ENCODE measurements at places on chromosomes 6 and 20.

DNA sequence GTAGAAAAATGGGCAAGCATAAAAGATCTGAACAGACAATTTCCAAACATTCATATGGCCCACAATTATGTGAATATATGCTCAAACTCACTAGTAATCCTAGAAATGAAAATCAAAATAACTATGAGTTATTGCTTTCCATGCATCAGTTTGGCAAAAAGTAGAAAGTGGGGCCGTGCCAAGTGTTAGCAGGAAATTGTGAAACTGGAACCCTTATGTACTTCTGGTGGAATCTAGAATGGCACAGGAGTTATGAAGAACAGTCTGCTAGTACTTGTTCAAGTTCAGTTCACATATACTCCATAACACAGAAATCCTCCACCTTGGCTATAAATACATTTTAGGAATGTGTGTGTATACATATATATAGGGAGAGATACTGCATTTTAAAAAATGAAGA, 89.8 kb downstream of the EYA2 start:
- DNase-seq, result no peak

- DNase-seq, result no peak
Observed at GRCh38 chr6:141744194-141744925, 388.4 kb upstream of the GJE1 start.

- no peak for DNase-seq
Observed at GRCh38 chr20:37552415-37552814, 24.7 kb upstream of the BLCAP start.

DNA sequence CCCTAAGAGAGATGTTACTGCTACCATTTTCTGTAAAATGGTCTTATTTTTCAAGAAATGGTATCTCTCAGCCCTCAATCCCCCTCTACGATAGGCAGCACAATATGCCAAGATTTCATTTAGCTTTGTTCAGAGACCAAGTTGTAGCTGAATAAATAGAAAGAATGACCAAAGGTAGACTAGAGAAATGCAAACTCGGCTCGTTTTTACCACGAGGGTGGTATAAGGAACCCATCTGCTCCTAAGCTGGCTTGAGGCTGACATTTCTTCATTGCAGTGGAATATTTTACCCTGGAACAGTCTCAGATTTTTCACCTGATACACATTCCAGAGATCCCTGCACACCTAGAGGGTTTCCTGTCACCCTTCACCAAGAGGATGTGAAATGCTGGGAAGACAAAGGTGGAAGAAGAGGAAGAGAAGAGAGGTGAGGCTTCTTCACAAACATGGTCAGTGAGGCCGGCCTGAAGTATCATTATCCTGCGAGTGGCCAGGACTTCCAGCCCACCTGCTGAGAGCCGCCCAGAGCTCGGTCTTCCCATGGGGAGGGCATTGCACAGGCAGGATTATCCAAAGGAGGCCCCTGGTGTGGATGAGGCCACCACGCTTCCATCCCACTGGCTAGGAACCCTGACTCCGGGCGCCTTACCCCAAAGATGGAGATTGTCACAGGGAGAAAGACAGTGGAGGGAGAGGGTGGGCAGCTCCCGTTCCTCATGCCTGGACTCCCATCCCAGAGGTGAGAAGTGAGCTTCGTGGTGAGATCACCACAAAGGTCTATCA, 57.1 kb upstream of the AFDN start:
- no peak for DNase-seq

DNA sequence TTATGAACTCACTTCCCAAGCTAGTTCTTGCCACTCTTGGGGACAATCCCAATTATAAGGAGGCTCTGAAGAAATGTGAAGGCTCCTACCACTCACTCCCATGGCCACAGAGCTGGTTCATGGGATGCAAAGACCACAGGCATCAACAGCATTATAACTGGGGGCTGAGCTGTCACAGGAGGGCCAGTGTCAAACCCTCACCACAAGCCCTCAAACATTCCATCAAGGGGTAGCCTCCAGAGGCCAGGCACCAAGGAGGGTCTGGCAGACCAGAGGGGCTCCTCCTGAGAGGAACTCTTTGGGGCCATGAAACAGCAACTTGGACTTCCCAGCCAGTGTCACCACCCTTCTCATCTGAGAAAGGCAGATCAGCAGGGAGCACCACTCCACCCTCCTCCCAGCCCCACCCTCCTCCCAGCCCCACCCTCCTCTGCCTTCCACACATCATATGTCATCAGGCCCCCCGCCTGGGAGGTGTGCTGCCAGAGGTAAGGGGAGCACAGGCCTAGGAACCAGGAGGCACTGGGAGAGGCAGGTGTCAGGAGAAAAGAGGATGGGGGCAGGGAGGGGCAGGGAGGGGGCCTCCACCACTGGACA, 1.2 kb upstream of the TSPO2 start:
- DNase-seq, result no peak

GRCh38 chr20:18913701-18914100, 100.1 kb downstream of the SCP2D1 start:
- DNase-seq, result no peak

DNA sequence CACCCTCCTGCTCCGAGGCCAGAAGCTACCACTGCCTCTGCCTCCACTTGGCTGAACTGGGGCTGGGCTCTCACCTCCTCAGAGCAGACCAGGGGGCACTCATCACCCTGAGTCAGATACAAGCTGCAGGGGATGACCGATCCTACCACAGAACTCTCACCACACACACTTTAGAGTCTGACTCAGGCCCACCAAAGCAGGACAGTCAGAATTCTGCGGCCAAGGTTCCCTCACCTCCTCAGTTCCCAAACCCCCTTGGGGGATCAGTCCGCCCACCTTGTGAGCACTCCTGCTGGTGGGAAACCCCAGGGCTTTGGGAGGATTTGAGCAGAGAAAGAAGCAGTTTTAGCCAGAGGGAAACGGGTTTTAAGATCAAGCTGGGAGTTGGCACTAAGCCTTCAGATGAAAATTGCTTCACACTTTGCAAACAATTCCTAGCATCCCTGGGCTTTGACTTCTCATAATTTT, 587.8 kb upstream of the JAG1 start:
- DNase-seq, result no peak

DNA sequence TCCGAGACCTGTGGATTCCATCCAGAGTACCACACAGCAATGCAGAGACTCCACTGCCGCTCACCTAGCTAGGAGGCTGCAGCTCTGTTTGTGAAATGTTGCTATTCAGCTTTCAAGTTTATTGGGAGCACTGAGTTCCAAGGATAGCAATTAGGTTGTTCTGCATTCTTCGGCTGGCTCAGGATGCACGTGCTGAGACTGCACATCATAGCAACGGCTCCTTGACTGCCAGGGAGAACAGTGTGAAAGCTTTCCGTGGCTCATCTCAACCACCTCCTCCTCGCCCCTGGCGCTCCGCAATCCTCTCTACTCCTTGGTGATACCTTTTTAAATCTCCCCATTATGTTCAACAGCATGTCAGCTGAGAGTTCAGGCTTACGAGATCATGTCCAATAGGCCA, 116.6 kb downstream of the TSHZ2 start:
- no peak for DNase-seq

DNA sequence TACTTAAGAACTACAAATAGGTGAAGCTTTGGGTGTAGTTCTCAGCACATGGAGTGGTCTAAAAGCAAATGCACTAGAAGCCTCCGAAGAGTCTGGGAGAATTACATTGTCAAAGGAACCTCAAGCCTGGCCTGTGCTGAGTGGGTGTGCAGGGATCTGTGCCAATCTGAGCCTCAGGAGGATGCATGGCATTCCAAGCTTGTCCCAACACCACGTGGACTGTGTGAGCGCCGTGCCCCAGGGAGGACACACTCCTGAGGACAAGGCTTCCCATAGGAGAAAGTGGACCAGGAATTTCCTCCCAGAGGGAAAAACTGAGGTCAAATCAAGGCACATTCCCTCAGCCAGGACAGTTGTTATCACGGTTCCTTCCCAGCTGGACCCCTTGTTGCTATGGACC, 185.8 kb downstream of the QKI start:
- DNase-seq, result no peak

DNA sequence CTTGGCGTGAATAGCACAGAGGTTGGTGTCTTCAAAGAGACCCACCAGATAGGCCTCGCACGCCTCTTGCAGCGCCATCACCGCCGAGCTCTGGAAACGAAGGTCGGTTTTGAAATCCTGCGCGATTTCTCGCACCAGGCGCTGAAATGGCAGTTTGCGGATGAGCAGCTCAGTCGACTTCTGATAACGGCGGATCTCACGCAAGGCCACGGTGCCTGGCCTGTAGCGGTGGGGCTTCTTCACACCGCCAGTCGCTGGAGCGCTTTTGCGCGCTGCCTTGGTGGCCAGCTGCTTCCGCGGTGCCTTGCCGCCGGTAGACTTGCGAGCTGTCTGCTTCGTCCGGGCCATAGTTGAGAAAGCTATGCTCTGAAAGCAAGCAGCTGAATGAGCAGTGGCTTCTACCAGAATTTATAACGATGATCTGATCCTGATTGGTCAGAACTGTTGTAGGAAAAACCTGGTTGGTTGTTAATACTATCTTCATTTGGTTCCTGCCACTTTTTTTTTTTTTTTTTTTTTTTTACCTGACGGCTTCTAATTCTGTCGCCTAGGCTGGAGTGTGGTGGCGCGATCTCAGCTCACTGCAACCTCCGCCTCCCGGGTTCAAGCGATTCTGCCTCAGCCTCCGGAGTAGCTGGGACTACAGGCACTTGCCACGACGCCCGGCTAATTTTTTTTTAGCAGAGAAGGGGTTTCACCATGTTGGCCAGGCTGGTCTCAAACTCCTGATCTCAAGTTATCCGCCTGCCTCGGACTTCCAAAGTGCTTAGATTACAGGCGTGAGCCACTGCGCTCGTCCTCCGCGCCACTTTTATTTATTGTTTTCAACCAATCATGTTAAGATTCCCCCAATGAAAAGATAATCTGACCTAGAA, 21.5 kb downstream of the OR2B2 start:
- peak; percentile 91 for DNase-seq

GRCh38 chr6:57303931-57304681, 13.3 kb upstream of the PRIM2 start:
- DNase-seq, result no peak

DNA sequence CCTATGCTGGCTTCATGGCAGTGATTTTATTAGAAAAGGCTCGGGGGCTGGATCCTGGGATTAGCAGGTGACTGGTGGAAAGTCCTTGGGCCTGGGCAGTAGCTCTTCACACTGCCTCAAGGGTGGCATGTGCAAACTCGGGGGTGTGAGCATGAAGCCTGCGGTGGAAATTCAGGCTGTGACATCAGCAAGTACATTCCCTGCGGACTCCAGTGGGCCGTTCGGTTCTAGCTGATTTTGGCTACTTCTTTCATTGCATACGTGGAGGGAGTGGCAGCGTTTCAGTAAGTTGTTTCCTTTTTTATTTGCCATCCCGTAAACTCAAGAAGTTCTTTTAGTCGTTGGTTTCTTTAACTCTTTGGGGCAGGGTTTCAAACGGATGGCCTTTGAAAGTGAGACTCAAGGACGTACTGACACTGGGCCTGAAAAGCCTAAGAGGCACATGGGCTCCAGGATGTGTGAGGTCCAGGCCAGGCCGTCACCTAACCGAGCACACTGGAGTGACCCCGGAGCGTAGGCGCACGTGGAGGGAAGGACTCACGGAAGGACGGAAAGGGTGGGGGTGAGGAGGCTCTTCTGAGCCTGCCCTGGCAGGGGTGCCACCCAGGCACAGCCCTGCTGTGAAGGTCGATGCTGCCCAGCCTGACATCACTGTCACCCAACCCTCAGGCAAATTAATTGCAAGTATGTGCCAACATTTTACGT, 104.0 kb upstream of the FRMD1 start:
- no peak for DNase-seq

DNA sequence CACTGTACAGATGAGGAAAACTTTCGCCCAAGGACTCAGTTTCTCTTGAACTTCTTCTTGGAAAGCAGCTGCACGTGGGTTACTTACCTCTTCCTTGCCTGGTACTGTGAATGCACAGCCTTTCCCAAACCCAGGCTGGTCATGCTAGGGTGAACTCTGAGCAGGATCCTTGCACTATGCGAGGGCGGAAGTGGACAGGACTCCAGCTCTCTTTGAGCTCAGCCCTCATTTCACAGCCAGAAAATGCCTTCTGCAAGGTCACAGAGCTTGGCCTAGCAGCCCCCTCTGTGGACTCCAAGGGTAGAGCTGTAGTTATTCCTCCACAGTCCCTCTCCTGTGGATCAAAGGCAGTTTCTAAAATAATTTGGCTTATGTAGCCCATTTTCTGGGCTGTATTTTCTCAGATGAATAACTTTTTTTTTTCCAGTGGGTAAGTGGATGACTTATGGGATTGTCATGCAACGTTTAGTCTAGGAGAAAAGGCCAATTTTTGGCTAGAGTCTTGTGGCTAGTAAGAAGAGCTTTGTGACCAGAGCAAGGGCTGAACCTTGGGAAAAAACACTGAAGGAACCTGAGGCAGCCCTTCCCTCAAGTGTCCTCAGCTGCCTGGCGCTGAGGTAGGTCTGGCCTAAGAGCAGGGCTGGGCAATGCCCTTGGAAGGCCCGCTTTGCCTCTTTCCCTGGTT, 172.7 kb downstream of the SCP2D1 start:
- DNase-seq, result no peak

DNA sequence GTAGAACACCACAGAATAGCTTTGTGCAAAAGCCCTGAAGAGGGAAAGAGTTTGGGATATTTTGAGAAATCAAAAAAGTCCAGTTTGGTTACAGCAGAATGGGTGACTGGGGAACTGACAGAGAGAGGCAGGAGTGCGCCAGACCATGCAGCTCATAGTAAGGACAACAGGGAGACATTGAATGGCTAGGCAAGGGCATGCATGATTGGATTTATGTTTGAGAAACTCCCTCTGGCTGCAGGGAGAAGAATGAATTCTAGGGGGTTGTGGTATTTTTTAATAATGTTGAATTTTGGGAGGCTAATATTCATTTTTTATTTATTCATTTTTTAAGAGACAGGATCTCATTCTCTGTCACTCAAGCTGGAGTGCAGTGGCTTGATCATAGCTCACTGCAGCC, 49.9 kb downstream of the TGM2 start:
- no peak for DNase-seq

GRCh38 chr6:24394780-24395437, 7.8 kb upstream of the MRS2 start:
- DNase-seq, result no peak

GRCh38 chr20:40189621-40190020, 499.4 kb downstream of the MAFB start:
- no peak for DNase-seq

DNA sequence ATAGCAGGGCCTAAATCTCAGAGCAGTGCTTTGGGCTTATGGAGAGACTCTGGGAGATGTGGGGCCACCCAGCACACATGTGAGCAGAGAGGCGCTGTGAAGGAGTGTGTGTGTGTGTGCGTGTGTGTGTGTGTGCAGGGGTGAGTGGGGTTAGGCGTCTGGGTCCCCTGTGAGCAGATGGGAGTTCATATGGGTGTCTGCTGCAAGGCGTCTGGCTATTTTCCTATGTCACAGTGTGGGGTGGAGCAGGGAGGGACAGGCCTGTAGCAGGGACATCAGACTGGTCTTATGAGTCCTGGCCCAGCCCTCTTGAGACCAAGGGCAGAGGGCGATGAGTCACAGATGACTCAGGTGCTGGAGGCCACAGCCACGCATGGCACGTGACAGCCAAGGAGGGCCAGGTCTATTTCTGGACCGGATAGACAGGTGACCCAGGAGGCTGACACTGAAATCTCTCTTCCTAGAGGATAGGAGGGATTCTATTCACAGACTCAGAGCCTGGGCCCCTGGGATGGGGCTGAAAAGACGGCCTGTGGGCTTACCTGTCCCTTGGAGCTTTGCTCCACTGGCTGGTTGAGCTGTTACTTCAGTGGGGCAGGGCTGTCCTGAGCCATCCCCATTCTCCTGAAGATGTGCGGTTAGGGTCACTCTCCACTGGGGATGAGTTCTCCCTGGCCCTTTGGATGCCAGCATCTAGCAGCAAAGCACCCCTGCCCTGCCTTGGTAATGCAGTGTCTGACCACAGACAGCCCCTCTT, 28.9 kb downstream of the VEGFA start:
- DNase-seq, result peak; percentile 53
